ENCODE measurements at places on chromosomes 6 and 20.

GRCh38 chr6:101986476-101986875 is 593.0 kb downstream of the GRIK2 start:
- no peak for DNase-seq

GRCh38 chr6:90178384-90178855 is 118.2 kb downstream of the BACH2 start:
- no peak for DNase-seq

GRCh38 chr6:158303210-158303731 is 9.0 kb upstream of the TULP4 start:
- no peak for DNase-seq

GRCh38 chr6:132780770-132781371 is 17.6 kb downstream of the SLC18B1 start:
- no peak for DNase-seq

DNA sequence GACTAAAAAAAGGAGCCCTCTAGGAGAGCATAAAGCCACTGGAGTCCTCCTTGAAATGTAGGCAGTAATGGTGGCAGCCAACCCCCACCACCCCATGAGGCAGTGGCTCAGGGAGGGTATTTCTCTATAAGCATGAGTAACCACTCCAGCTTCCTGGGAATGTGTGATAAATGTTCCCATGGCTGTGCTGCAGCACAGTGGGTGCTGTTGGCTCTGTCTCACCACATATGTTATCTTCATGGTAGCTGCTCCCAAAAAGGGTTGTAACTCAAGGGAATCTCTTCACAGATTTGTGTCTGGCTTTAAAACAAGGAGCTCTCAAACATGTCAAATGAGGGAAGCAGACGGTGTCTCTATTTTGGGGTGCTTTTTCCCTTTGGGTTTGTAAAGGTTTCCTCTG is 7.5 kb upstream of the PHACTR1 start:
- DNase-seq: no peak

- no peak for DNase-seq
Measured at GRCh38 chr20:48880981-48881657, 40.4 kb upstream of the ARFGEF2 start.

DNA sequence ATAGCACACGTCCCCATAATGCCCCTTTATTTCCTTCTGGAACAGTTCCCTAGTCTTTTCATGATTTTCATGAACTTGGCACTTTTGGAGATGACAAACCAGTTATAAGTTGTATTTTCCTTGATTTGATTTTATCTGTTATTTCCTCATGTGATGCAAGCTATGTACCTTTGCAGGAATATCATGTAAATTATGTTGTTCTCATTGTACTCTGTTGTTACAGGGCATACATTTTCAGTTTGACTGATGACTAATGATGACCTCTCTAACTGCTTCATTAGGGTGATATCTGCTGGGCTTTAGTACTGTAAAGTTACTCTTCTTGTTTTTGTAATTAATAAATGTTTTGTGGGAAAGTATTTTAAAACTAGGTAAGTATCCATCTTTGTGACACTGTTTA is 147.3 kb downstream of the ZFAND3 start:
- no peak for DNase-seq

Data from stimulated activated CD4-positive, alpha-beta T cell treated with anti-CD3 and anti-CD28 coated beads, TNF-alpha, amount 100 ng/mL, for 4 hours (primary cell).